ENCODE measurements at places on chromosomes 5 and 9.

- DNase-seq, result no peak
These were observed 58.7 kb downstream of the ADAMTS16 start for GRCh38 chr5:5198815-5199214.

- no peak for DNase-seq
These were observed 7.4 kb downstream of the SREK1 start for GRCh38 chr5:66151491-66151890.

DNA sequence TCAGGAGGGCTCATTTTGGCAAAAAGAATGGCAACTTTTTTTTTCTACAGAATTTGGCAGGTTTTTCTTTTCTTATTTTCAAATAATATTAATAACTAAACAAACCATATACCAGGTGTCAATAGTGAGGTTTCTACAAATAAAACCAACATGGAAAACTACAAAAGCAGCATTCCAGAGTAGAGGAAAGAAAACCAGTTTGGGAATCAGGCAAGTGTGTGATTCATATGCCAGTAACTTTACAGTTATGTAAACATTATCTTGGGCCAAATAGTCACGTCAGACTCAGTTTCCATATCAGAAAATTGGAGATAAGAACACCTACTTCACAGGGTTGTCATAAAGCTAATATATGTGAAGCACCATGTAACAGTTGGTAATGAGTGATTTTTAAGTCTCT, 51.7 kb downstream of the FBXW11 start:
- no peak for DNase-seq

- DNase-seq, result no peak
These were observed 53.7 kb downstream of the ZNF462 start for GRCh38 chr9:106916466-106917235.

- no peak for DNase-seq
These were observed 118.2 kb downstream of the BOD1 start for GRCh38 chr5:173498286-173498685.

- no peak for DNase-seq
These were observed 7.1 kb downstream of the LRRC70 start for GRCh38 chr5:62585751-62586150.

DNA sequence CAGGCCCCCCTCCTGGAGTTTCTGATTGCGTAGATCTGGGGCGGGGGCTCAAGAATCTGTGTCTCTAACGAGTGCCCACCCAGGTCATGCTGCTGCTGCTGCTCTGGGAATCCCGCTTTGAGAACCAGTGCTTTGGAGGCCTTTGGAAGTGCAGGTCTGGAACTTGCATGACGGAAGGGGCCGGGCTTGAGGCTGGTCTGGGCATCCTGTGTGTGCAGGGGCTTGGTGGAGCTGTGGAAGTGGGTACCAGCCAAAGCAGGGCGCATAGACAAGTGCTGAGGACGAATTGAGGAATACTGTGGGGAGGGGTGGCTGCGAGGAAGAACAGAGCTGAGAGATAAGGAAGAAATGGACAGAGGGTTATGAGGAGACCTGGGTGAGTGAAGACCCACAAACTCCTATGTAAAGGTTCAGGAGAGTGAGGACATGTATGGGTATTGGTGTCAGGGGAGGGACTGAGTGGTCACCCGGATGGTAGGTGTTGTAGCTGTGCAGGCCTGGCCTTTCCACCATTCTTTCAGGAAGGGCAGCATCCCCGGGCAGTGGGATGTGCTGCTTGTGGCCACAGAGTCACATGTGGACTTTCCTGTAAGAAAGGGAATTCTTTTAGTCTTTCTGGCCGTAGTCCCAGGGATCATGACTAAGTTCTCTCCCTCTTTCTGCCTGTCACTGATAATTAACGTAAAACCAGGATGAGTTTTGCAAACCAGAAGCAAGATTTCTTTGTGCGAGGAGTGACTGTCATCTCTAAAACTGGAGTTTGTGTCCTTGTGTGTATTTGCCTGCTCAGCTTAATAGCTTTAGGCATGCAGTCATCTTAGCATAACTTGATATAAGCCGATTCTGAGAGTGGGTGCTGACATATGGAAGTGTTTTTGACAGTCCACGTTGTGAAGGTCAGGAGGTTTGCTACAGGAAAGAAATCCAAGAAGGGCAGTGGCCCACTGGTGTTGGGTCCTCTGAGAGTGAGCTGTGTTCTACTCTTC, 43.3 kb upstream of the TJP2 start:
- no peak for DNase-seq

DNA sequence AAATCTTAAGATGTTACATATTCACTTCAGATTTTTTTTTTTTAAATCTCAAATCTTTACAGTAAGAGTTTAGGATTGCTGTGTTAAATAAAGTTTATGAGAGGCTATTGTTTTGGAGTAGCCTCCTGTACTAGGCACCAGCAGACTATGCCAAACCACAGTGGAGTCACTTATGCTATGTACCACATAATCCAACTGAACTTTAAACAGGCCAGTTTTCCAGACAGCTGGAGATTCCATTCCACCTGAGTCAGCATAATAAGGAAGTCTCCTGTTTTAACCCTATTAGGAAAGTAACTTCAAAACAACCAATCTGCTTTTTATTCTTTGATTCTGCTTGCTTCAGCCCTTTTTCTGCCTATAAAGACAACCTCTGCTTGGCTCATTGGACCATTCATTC, 205.2 kb downstream of the CSNK1G3 start:
- no peak for DNase-seq

- DNase-seq, result no peak
These were observed 1.4 kb downstream of the NRARP start for GRCh38 chr9:137300567-137301080.

DNA sequence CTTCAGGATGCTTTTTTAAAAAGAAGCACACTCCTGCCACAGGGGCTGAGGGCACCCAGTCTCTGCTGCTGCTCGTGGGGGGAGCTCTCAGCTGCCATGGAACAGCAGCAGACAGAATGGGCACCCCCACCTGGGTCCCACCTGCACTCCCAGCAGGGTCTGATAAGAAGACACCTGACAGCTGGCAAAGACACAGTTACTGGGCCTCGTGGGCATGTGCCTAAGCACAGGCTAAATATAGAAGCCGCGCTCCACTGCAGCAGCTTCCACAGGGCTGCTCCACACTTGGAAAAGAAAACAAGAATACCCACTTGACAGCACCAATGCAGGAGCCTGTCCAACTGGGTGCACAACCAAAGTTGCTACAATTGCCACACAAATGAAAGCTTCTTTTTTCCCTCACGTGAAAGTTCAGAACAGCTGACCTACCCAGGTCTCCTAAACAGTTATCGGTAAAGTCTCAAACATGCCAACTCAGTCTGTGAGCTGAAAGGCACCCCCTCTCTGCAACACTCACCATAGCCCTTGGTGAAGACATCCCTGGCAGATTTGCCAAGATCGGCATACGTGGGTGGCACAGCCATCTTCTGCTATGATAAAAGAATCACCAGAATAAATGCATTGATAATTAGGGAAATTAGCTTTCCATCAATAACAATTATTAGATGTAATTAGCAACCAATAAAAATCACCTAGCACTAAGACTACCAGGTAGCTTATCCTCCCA, 12.2 kb downstream of the VDAC1 start:
- no peak for DNase-seq

- no peak for DNase-seq
These were observed 14.3 kb downstream of the ATPSCKMT start for GRCh38 chr5:10235350-10235749.

- DNase-seq, result peak; percentile 50
These were observed 980 bp downstream of the CCNO start for GRCh38 chr5:55232271-55232984.

- no peak for DNase-seq
These were observed 92.4 kb downstream of the PRDM6 start for GRCh38 chr5:123181394-123181801.

GRCh38 chr5:82982846-82983245, 94.3 kb downstream of the TMEM167A start:
- DNase-seq, result no peak
